Astrocyte (in vitro differentiated cells and primary cell): ENCODE measurements at places on chromosomes 16 and 17. TPM values are rescaled to one million over a fixed set of nuclear protein-coding genes. Genes with fewer than 3 reads are reported as not detected.

Gene CORO6
- total RNA-seq: 8.9 and 9.5 TPM in 2 replicates

Gene KCNAB3
- 1.0 and 1.4 TPM in 2 replicates for total RNA-seq

GRCh38 chr17:5506307-5506706 is 19.9 kb downstream of the MIS12 start:
- no peak overlapping the region for H3K27ac ChIP-seq
- no peak for DNase-seq
- H3K36me3 ChIP-seq: no peaks in the 10 kb centered on the region
- peaks cover 15% of the 10 kb centered on the region for H3K4me1 ChIP-seq

DNA sequence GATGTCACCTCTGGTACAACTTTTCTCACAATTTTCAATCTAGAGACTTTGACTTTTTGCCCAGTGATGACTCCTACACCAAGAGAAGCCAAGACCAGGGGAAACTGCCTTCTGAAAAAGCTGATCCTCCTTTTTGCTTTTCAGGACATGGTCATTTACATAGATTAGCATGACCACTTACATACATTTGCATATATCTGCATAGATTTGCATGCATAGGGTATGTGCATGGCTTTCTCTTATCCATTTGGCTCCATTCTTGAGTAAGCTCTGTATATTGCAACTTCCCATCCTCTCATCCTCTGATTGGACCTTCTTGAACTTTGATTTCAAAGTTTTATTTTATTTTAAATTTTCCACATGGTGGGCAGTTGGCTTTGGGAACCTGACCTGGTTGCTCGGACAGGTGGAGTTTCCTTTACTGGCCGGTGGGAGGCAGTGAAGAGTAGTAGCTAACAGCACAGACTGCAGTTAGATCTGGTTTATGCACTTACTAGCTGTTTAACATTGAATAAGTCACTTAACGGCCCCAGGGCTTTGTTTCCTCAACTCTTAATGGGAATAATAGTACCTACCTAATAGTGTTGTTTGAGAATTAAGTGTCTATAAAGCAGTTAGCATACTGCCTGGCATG is 92.9 kb downstream of the GPR139 start:
- no peaks in the 10 kb centered on the region for H3K36me3 ChIP-seq
- H3K27me3 ChIP-seq: no peaks in the 10 kb centered on the region
- H3K27ac ChIP-seq: no peak overlapping the region
- H3K4me3 ChIP-seq: no peak overlapping the region
- DNase-seq: no peak
- no peaks in the 10 kb centered on the region for H3K4me1 ChIP-seq

DNA sequence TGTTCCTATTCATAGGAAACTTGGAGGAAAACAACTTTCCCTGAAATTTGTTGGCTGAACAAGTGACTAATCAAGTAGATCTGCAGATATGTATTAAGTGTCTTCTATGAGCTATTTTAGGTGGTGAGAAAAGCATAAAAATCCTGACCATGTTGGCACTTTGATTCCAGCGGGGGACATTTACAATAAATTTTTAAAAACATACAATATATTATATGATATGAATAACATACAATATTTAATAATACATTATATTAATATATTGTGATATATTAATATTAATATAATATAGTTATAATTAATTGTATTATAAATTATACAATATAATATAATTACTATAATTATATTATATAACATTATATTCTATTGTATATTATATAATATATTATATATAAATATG is 362.9 kb upstream of the SOX9 start:
- H3K36me3 ChIP-seq: no peaks in the 10 kb centered on the region
- H3K27me3 ChIP-seq: no peaks in the 10 kb centered on the region
- DNase-seq: no peak
- H3K4me3 ChIP-seq: no peak overlapping the region
- H3K27ac ChIP-seq: no peak overlapping the region
- no peaks in the 10 kb centered on the region for H3K4me1 ChIP-seq

DNA sequence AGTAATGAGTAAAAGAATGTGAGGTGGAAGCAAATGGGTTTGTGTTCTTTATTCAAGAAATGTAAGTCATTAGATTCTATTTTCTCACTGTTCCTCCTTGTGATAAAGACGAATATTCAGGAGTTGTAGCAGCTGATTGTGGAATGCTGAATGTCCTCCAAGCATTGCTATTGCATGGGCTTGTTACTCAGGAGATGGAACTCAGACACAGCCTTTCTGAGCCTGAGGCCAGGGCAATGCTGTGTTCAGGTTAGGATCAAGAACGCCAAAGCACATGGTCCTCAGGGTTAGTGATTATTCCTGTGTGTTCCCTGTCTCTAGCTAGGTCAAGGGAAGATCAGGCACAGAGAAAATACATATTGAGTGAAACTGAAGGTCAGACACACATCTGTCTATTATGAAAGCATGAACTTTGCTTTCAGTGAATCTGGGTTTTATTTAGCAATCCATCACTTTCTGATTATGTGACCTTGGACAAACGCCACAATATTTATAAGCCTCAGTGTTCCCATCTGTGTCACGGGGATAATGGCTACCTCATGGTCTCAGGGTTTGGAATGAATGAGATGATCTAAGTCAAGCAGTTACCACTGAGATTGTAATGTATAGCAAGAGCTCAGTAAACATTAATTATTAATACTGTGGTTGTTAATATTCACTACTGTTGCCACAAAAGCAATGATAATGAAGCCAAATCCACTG is 426.8 kb upstream of the DYNLRB2 start:
- H3K4me3 ChIP-seq: no peak overlapping the region
- H3K27me3 ChIP-seq: no peaks in the 10 kb centered on the region
- DNase-seq: no peak
- no peaks in the 10 kb centered on the region for H3K4me1 ChIP-seq

DNA sequence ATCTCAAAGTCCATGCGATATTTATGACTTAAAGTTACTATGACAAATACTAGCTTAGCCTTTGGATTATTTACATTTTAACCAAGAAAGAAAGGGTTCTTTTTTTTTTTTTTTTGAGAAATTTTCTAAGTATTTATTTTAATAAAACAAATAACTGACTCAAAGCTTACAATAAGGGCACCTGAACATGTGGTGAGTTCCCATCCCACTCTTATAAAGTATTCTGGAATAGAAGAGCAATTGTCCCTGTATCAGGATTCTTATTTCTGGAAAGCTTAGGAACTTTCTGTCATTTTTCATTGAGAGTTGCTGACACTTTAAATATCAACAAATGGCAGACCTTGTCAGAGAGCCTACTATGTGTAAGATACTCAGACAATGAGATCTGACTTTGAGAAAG is 686.1 kb upstream of the SOX9 start:
- H3K4me1 ChIP-seq: peaks cover 16% of the 10 kb centered on the region
- H3K27ac ChIP-seq: no peak overlapping the region
- no peaks in the 10 kb centered on the region for H3K27me3 ChIP-seq
- H3K4me3 ChIP-seq: no peak overlapping the region
